ENCODE measurements at places on chromosomes 3 and 15.

- DNase-seq = no peak
Observed at GRCh38 chr3:147756476-147756875, 347.3 kb downstream of the ZIC1 start.

GRCh38 chr3:176933704-176934103, 263.6 kb downstream of the TBL1XR1 start:
- no peak for DNase-seq

DNA sequence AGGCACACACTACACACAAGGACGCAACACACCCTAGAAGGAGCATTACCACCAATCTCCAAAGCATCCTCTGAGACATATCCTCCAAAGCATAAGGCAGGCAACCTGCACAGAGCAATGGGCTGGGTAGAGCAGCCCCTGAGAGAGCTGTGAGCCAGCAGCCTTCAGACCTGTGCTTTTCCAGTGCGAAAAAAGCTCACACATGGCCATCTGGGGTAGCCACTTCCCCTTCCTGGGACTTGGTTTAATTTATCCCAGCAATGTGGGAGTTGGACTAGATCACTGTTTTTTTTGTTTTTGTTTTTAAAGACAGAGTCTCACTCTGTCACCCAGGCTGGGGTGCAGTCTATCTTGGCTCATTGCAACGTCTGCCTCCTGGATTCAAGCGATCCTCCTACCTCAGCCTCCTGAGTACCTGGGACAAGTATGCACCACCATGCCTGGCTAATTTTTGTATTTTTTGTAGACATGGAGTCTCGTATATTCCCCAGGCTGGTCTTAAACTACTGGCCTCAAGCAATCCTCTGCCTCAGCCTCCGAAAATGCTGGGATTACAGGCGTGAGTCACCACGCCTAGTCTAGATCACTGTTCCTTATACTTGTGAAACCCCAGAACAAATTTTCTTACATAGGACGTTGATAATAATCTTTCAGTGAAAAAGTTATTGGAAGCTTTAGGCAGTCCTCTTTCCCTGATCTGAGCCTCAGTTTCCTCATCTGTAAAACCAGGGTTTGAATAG, 18.9 kb downstream of the PTPN23 start:
- no peak for DNase-seq

GRCh38 chr3:111928613-111929012, 50.2 kb upstream of the ABHD10 start:
- no peak for DNase-seq

GRCh38 chr3:86968244-86968932, 22.6 kb downstream of the VGLL3 start:
- no peak for DNase-seq

DNA sequence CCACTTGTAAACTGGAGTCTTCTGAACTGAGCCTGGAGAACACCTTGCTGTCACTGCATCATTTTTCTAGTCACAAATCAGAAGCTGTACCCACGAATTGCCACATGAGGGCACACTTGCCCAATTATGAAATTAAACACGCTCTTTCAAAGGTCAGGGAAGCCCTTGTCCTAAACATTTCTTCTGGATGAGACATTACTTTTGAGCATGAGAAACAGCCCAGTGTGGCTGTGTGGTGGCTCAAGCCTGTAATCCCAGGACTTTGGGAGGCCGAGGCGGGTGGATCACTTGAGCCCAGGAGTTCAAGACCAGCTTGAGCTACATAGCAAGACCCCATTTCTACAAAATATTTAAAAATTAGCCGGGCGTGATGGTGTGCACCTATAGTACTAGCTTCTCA, 27.5 kb upstream of the CFAP161 start:
- DNase-seq = peak; percentile 67

DNA sequence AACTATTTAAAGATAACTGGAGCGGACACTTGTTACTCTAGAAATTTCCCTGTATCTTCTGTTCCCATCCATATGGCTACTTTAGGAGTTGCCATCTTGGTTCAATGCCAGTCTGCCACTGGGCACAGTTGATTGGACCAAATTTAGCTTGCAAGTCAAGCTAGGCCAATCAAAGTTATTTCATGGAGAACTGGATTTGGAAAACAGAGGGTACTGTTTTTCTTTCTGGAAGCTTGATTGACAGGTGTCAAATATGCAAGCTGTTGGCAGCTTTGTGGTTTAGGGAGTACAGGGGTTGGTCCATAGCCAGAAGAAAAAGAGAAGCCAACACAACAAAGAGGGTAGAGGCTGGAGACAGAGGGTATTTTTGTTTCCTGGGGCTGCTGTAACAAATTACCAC, 33.4 kb upstream of the KLHL25 start:
- DNase-seq = no peak

- no peak for DNase-seq
Observed at GRCh38 chr3:54372232-54372631, 249.9 kb downstream of the CACNA2D3 start.

DNA sequence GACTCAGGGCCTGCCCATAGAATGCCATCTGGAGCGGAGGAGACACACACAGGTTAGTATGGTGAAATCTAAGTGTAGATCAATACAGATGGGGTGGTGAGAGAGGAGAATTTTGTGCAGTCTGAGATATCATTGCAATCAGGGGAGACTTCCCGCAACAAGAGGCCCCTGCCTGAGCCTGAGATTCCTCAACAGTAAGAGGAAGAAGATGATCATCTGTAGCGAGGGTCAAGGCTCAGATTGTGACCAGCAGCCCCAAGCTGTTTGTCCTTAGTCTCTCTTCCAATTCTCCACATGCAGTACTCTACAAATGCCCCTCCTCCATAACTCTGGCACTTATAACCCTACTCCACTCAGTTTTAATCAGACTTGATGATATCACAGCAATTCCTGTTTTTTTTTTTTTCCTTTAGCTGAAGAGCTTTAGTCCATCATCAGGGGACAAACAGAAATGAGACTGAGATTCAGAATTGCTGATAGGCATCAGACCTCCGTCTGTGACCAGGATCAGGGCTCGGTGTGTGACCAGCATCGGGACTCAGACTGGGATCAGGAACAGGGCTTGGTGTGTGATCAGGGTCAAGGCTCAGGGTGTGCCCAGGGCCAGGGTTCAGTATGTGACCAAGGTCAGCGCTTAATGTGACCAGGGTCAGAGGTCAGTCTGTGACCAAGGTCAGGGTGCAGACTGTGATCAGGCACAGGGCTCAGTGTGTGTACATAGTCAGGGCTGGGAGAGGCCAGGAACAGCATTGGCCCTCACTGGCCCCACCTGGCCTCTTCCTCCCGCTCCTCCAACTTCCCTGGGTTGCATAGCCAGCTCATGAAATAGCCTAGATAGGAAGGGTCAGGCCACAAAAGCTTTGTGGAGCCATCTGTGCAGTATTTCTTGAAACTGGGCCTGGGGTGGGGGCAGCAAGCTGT, 14.1 kb downstream of the LOXL1 start:
- no peak for DNase-seq

- no peak for DNase-seq
Observed at GRCh38 chr3:58645726-58646125, 20.8 kb downstream of the FAM3D start.

DNA sequence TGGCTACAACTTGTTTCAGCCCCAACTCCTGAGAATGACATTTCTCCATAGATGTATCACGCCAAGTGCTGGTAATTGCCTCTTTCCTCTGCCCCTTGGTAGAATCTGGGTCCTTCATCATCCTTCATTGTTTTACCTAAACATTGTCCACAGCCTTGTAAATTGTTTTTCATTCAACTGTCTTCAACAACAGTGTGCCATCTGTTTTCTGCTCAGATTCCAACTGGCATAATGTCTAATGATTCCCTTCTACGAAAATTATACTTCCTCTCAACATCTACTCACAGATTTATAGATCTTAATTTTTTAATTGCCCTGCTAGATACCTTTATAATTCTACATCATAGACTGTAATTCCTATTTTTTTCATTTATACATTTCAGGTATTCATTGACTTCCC, 226.9 kb downstream of the TPRG1 start:
- DNase-seq = no peak

DNA sequence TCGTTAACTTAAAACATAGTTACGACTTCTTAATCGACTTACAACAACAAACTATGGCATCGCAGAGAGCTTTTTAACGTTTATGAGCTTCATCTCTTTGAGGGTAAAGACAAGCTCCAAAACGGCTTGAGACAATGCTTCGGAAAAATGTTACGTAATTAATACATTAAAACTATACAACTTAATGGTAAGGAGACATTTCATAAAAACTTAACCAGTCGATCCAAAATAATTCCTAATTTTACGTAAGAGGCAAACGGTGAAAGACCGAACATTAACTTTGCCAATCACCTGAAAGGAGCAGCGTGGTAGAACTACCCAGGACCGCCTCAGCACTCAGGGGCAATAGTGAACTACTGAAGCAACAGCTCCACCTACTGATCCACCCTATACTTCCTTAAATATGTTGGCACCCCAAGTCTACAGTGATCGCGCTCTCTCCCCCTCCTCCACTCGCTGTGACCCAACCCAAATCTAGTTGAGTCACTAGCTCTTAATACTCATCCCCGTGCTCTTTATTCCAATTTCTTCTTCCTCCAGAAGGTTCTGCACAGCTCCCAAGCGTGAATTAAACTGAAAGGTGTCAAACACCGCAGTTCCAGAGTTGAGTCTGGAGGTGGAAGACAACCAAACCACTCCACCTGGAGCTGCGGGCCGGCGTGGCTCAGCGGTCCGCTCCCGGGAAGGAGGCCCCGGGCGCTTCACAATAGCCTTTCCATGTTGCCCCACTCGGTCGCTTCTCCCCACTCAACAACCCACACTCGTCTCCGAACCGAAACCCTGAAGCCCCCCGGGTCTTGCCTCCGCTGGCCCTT, 901 bp downstream of the NAA50 start:
- DNase-seq = peak; percentile 72

GRCh38 chr3:172003146-172003545, 36.2 kb upstream of the FNDC3B start:
- DNase-seq = no peak

DNA sequence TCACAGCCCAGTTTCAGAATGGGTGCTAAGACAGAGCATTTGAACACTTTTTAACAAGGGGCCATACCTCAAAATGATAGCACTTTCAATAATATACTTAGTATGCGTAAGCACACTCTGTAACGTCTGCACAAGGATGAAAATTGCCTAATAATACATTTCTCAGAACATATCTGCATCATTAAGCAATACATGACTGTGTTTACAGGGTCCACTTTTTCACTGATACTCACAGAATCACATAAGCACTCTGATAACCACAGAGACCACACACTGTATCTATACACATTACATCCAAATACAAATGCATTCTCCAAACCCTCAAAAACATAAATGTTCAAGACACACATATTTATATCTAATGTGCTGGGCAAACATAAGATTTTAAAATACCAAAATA, 79.8 kb downstream of the NR1I2 start:
- no peak for DNase-seq

DNA sequence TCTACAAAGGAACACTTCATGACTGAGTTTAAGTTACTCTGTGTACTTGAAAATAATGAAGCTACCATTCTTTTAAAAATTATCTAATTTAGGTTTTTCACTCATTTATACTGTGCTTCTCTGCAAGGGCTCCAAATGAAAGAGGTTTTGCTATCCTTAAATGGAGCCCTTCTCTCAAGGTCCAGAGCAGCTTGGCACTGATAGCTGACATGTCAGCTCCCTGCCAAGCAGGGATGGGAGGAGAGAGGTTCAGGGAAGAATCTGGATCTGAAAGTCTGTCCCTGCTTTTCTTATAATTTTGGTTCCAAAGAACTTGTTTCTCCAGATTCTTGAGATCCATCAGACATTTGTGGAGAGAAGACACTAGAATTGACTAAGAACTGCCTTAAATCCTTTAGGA, 39.1 kb downstream of the MRPS11 start:
- no peak for DNase-seq

Measured in SHP77 (cell line).